GM23248 (cell line): ENCODE measurements at places on chromosomes 2 and 18. TPM values are rescaled to one million over a fixed set of nuclear protein-coding genes. Genes with fewer than 3 reads are reported as not detected.

DNA sequence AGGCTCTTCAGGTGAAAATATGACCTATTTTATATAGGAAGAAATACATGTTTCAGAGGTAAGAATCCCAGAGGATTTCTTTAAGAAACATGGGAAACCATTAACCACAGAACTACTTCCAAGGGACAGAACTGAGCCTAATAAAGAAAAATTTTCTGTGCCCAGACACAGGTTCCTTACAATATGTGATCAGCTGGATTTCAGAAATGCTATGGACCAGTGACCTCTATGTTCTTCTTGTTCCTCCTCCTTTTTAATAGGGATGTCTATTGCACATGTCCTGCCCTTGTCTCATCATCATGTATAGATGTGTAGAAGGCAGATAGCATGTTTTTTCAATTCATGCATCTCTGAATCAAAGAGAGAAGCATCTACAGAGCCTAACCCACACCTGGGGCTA lies 836.6 kb downstream of the RNF144A start:
- DNase-seq, result no peak

GRCh38 chr2:65164426-65164891 lies 34.6 kb upstream of the RAB1A start:
- peak; percentile 31 for DNase-seq

DNA sequence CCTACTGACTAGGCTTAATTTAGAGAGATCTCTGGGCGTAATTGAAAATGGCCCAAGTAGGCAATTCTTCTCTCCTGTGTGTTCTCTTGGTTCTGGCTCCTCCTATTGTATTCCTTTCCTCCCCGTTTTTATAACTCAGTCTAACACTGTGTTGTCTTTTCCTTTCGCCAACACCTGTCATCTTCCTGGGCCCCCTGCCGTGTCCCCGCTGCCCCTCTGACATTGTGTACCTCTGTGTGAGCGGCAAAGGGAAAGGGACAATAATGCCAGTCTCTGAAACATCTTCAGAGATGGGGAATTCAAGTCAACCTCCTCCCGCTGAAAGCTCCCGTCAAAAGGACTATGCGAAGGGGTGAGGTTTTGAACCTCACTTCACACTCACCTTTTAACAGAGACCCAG lies 210.9 kb downstream of the GBX2 start:
- no peak for DNase-seq

Gene MCEE
- polyA plus RNA-seq, result 30.6 and 33.3 TPM in 2 replicates

Gene CGREF1
- polyA plus RNA-seq, result 17.2 and 17.8 TPM in 2 replicates

DNA sequence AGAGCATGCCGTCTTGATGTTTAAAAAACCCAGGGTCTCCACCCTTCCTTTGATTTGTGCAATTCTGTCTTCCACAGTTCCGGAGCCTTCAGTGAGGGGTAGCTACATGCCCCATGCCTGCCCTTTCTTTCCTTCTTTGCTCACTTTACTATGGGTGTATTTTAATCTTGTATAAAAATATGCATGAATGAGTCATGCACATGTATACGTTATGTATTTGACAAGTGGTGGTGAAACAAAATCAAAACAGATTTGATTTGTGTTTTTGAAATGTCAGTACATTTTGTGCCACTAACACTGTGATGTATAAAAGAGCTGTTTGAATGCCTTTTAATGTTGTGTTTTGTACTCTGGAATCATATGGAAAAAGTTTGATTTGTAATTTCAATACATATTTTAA lies 126.5 kb downstream of the RNF144A start:
- DNase-seq, result no peak

Gene TNFRSF11A
- polyA plus RNA-seq, result 0.09 TPM in 1 of 2 replicates, not detected in the other

GRCh38 chr2:134694411-134694810 lies 24.4 kb downstream of the TMEM163 start:
- no peak for DNase-seq

- DNase-seq, result peak; percentile 58
Observed at GRCh38 chr18:63850020-63850419, 37.5 kb upstream of the SERPINB2 start.

DNA sequence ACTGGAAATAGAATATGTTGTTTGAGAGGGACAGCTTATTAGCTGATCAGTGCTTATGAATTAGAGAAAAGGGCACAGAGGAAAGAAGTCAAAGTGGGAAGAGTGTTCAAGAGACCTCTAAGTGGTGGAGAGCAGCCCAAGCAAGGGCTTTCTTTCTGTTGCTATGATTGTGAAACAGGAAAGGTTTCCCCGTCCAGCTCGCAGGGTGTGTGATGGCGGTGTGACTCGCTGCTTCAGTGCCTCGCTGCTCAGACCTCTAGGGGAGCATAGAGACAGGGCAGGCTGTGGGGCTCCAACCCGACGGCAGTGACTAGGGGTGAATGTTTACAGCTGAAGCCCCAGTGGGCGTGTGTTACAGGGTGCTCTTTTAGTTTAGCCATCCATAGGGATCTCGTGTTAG lies 166.5 kb upstream of the COPS8 start:
- DNase-seq, result peak; percentile 81

DNA sequence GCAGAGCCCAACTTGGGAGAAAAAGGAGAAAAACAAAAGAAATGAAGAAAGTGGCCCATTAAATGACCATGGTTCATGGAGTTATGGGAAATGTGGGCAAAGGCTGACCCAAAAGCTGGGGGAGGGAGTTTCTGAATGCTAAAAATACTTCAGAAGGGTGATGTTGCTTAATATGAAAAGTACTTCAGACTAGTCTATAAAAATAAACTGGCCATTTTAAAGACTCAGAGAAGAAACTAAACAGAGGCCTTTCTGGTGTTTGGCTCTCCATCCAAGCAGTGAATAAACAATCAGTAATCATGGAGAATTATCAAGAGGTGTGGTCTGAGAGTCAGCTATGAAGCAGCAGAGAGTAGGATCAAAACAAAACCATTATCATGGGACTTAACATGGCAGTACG lies 160.8 kb upstream of the MAPRE2 start:
- no peak for DNase-seq

DNA sequence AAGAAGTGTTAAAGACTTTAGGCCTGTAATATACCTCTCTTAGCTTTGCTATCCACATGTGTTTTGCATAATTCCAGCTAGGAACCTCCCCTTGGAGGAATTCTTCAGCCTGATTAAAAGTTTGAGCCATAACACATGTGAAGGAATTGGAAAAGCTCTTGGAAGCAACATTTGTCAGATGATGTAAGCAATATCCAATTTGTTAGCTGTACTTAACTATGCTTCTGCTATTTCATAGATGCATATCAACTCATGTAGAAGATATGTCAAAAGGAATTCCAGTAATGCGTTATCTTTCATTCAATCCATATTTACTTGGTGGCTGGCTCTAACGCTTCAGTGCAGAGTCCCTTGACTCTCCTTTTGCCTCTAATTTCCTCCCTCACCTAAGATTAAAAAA lies 46.2 kb downstream of the PKP4 start:
- peak; percentile 77 for DNase-seq

GRCh38 chr2:20594957-20595356 lies 55.9 kb downstream of the HS1BP3 start:
- no peak for DNase-seq

DNA sequence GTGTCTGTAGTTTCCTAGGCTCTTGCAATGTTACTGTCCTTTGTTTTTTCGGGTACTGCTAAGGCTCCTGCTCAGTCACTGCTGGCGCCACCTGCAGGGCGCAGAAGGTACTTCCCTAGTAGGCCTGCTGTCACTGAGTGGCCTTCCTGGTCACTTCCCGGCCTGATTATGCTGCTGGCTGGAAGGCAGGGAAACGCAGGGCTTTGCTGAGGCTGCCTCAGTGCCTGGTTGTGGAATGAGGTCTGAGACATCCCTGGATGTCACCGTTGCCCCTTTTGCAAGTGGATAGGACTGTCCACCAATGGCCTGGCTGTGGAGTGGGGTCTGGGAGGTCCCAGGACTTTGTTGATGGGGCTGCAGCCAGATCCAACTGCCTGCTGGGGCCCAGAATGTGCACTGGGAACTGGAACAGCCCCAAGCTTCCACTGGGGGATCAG lies 13.1 kb downstream of the DAW1 start:
- peak; percentile 68 for DNase-seq

- DNase-seq, result no peak
Observed at GRCh38 chr2:64471600-64471999, 17.6 kb downstream of the LGALSL start.

GRCh38 chr2:103161456-103162289 lies 399.8 kb downstream of the TMEM182 start:
- DNase-seq, result peak; percentile 75

Gene PLCL1
- 0.44 and 0.80 TPM in 2 replicates for polyA plus RNA-seq

DNA sequence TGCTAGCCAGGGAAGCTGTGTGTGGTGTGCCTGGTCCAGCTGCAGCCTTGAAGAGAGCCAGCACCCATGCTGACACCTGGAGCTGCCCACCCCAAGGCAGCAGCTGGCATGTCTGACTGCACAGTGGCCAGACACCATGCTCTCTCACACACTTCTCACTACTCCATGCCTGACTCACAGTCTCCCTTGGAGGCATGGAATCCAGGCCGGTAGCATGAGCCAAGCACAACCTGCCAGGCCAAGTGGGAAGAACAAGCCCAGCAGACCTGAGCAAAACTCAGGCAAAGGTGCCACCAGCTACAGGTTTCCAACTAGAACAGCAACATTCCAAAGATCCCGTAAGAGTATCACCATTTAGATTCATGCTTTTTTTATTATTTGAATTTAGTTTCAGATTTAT lies 625.3 kb upstream of the LRRTM4 start:
- no peak for DNase-seq

DNA sequence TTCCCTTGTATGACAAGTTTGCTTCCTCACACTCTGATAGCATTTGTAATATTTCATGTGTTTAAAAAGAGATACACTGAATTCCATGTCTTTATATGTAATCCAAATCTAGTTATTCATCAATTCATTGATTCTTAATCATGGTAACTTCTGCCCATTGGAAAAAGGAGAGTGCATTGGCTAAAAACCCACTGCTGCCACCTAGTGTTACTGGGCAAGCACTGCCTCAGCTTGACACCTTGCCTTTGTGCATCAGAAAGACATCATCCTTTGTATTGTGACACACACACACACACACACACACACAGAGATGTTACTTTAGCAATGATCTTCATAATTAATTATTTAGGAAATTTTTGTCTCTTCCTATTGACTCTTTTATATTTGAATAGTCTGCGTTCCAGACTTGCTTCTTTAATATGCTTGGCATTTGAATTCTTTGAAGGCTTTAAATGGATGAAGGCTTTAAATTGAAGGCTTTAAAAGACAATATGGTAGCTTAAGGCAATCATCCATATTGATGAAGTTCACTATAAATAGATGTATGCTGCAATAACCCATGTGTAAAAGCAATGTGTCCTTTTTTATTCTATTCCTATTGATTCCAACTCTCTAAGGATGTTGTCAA lies 414.2 kb upstream of the CHST9 start:
- DNase-seq, result peak; percentile 62

Gene SGPP2
- polyA plus RNA-seq, result not detected in 2 replicates

DNA sequence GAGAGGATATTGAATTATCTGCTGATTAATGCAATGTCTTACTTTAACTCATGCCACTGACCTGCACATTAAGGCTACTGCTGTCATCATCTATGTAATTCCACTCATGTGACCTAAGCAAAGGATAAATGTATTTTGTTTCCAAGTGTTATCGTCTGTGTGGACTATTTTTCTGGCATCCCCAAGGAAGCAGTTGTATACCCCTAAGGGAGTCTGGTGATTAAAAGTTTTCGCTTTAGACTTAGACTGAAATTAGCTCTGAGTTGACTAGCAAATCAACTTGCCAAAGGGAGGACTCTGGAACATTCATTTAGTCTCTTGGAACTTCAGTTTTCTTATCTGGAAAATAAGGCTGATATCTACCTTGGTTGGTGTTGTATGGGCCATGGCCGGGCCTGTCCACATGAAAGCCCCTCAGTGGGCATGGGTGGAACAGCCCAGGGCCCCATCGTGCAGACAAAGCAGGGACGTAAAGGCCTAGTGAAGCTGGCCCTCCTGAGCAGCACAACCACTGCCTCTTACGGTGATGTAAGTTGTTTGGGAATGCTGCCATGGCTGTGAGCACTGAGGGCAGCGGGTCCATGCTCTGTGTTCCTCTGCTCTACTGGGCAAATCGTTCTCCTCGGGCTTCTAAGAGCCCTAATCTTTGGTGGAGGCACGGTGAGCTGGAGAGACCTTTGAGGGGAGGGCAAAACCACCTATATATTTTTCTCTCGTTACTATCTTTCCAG lies 144.4 kb upstream of the RNF152 start:
- peak; percentile 5 for DNase-seq

- DNase-seq, result no peak
Observed at GRCh38 chr2:136502660-136503059, 262.7 kb upstream of the THSD7B start.

DNA sequence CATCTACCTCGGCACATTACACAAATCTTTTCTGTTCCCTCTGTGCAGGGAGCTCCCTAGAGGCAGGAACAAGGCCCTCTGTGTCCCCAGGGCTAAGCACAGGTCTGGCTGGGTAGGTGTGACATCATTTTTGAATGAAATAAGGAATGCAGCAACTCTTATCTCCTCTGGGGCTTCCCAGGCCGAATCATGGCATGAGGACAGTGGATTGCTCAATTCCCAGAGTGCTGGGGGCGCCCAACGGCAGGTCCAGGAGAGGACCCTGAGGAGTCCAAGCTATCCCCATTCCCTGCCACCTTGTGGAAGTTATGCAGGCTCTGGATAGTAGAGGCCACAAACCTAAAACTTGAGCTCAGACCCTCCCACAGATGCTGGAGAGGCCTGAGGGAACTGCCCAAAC lies 158.0 kb upstream of the RAB6C start:
- no peak for DNase-seq

Gene OSBPL1A
- polyA plus RNA-seq, result 14.9 TPM in 2 replicates
